ENCODE measurements at places on chromosomes 1 and 21.

- DNase-seq = peak; percentile 51
Measured at GRCh38 chr1:230643908-230644307, 1.6 kb downstream of the COG2 start.

DNA sequence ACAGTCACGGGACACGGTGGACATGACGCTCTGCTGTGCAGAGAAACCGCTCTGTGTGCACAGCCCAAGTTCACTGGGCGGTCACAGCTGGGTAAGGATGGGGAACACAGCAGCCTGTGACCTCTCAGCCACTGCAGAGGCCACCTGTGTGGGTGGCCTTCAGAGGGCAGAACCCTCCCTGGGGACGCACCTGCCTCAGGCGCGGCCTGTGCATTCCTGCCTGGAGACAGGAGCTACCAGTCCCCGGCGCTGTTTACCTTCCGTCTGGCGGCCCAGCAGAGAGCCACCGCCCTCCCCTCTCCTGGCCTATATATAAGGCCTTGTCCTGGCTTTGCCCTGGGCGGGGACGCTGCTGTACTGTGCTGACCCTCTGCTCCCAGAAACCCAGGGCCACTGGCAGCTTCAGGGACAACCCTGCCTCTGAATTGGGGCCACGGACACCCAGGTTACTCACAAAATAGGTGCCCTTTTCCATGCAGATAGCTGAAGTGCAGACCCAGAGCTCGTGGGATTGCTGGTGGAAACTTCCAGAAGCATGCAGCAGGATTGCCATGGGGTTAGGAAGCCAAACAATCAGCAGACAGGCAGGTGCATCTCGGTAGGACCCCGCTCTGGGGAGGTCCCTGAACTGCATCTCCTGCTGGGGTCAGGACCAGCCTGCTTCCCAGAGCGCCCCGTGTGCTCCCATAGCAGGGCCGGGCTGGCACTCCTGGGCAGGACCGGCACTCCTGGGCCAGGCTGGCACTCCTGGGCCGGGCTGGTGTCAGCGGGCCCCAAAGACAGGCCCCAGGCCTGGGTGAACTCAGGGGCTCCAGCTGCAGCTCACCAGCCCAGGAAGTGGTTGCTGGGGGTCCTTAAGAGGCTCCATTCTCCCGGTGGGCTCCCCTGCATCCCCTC, 83.6 kb downstream of the SIK1 start:
- DNase-seq = no peak

DNA sequence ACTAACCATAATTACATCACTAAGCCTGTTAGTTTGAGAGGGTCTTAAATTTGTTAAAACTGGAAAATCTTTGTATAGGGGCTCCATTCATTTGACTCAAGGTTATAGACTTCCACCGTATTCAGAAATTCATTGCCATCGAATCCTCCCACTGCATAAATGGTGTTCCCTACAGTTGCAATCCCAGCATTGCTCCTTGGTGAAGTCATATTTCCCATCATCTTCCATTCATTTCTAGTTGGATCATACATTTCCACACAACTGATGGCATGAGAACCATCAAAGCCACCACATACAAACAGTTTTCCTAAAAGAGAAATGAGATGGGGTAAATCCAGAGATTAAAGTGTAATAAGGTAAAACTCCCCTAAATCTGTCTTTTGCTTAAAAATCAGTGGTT, 19.1 kb downstream of the IVNS1ABP start:
- peak; percentile 47 for DNase-seq

DNA sequence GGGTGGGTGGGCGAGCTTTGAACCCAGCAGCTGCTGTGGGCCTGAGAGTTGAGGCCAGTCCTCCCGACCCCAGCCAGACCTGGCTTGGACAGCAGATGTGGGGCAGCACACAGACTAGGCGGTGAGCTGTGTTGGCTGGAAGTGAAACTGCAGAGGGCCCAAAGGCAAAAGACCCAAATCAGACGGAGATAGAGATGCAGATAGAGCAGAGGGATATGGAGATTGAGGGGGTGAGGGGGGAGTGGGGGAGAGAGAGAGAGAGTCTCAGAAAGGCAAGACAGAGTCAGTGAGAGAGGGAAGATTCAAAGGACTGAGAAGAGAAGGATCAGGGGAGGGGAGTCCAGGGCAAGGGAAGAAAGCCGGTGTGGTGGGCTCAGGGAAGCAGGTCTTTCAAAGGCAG, 17.0 kb upstream of the POU3F1 start:
- no peak for DNase-seq

- DNase-seq = peak; percentile 98
Measured at GRCh38 chr1:14742181-14742980, 143.9 kb downstream of the KAZN start.

DNA sequence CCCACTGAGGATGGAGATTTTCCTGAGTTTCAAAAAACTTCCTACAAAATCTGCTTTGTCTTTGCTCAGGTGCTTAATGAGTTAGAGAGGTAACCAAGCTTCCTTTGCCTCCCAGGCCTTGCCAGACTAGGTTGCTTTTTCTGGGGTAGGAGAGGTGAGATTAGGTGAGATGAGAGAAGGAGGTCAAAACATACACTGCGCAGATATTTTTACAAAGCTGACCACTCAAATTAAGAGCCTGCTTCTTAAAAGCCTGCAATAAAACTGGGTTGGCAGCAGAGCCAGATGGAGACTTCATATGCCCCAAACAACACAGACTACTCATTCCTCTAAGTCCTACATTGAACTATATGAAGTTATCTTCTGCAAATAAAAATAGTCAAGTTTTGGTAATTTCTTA, 352.5 kb downstream of the NUF2 start:
- DNase-seq = no peak

GRCh38 chr1:213934649-213935048, 53.1 kb upstream of the PROX1 start:
- DNase-seq = no peak

- DNase-seq = peak; percentile 68
Measured at GRCh38 chr21:36504067-36505058, 24.4 kb upstream of the CLDN14 start.

GRCh38 chr21:44845418-44846223, 27.8 kb upstream of the SUMO3 start:
- peak; percentile 24 for DNase-seq

GRCh38 chr1:3062616-3063378, 6.2 kb upstream of the PRDM16 start:
- no peak for DNase-seq

- no peak for DNase-seq
Measured at GRCh38 chr1:18444563-18444962, 36.2 kb upstream of the KLHDC7A start.

DNA sequence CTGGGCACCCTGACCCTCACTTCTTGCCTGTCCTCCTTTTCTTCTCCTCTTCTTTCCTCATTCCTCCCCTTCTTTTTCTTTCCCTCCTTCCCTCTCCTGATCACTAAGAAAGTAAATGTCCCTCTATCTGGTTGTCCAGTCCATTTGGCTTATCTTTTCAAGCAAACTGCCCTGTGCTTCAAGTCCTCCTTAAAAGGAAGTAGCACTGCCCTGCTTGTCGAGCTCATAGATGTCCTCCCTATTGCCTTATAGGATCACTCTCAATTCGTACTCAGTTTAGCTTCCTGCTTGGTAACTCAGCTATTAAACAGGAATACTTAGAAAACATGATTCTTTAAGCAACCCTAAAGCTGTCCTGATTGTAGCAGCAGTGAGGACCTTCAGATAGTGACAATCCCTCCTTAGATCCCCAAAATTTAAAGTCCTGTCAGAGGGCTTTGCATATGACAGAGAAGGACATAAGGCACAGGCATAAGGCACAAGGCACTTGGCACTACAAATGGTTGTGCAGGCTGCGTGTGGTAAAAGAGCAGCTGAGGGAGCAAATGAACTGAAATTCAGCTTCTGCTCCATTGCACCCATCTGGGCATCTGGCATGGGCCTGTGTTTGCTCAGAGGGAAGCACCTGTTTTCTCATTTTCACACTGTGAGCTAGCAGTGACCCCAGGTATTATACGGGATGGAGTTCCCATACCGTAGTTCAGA, 26.1 kb upstream of the SLAMF6 start:
- no peak for DNase-seq

- peak; percentile 100 for DNase-seq
Measured at GRCh38 chr1:87226341-87226760, 102.3 kb upstream of the LMO4 start.

DNA sequence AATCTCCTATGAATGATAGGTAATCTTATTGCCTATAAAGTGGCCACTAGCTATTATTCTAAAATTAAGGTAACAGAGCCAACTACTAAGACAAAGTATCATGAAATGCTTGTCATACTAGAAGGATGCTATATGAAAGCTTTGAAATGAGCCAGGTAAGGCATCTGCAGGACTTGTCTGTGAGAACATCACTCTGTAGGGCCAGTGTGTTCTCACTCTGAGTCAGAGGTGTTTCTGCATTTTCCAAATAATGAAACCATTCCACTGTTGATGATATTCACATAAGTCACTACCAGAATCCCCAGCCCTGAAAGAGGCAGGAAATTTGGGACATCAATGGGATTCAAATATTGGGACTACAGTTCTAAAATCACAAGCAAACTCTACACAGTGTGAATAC, 25.8 kb upstream of the GBP5 start:
- no peak for DNase-seq

GRCh38 chr1:224377676-224378006, 21.0 kb downstream of the CNIH4 start:
- peak; percentile 84 for DNase-seq

DNA sequence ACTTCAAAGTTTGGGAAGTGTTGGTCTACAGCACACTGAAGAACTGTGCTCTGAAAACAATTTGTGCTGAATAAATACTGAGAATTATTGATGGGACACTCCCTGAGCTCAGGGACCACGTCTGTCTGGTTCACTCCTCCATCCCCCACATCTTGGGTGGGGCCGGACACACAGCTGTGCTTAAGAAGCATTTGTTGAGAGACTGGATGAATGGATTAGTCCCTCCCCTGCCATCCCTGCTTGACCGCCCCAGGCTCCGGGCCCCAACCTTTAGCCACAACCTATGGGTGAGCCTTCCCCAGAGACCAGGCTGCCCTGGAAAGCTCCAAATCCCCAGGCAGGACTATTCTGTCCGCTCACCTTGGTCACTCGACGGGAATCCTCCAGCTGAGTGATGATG, 7.5 kb downstream of the TRIM63 start:
- no peak for DNase-seq

DNA sequence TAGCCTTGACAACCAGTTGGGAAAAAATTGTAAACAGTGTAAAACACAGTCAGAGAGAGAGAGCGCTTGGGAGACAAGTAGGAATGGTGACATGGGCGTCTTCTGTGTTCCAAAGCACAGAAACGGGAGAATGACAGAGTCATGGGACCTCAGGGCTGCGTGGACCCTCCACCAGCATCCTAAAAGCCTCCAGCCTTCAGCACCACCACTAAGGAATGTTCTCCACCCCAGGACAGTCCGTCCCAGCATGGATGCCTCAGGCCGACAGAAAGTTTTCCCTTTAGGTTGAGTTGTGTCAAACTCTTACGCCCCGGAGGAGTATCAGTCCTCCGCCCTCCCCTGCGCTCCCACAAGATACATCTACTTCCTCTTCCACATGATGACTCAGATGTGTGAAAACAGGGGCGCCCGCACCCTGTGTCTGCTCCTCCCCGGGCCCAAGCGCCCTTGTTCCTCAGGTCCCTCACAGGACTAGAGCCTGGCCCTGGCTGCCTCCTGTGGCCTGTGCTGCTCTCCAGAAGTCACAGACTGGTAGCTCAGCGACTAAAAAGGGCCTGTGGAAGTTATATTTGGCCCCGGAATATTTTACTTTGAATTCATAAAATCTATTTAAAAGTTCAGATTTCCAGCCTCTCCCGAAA, 63.9 kb upstream of the EFHD2 start:
- no peak for DNase-seq

- DNase-seq = peak; percentile 81
Measured at GRCh38 chr1:234433563-234434285, 45.3 kb downstream of the TARBP1 start.

GRCh38 chr1:192826791-192827546, 18.1 kb downstream of the RGS2 start:
- no peak for DNase-seq

- no peak for DNase-seq
Measured at GRCh38 chr1:26717017-26717491, 21.2 kb downstream of the ARID1A start.

DNA sequence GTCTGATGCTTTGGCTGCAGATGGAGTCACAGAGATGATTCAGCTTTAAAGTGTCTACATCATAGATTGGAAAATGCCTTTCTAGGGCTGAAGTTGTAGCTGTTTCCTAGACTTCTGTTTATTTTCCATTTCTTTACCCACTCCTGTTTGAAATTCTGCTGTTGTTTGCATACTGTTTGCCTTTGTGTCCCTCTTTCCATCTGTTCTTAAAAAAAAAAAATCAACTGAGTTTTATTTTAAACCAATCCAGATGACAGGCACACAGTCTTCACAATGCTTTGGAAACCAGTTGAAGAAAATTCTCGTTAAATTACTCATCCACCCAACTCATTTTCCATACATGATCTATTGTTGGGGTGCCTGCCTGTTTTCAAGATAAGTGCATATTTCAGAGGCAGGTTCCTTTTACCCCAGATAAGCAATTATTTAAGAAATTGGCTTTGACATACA, 245.9 kb downstream of the DISC1 start:
- peak; percentile 59 for DNase-seq

Data from IMR-90 (cell line).